NCI-H1092 treated with DMSO at 0.1 percent for 48 hours (cell line): ENCODE measurements at places on chromosomes 3 and 15.
A peak's percentile ranks its signal among the peaks of the same experiment; 100 is the strongest.

DNA sequence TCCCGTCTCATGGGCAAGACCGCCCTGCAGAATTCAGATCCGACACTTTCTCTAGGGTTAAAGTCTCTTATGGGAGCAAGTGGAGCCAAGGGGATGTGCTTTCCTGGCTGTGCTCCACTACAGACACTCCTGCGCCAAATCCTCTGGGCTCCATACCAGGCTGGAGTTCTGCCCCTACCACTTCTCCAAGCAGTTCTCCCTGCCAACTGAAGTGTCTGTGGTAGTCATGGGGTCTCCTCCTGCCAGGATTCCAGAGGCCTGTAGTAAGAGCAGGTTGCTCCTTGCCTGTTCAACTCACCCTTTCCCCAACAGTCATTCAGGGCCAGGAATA is 403.2 kb downstream of the GRM7 start:
- no peak for DNase-seq

- DNase-seq = peak; percentile 54
Measured at GRCh38 chr3:168620854-168621253, 525.1 kb upstream of the GOLIM4 start.

- DNase-seq = no peak
Measured at GRCh38 chr3:20741381-20741780, 555.4 kb upstream of the SGO1 start.

DNA sequence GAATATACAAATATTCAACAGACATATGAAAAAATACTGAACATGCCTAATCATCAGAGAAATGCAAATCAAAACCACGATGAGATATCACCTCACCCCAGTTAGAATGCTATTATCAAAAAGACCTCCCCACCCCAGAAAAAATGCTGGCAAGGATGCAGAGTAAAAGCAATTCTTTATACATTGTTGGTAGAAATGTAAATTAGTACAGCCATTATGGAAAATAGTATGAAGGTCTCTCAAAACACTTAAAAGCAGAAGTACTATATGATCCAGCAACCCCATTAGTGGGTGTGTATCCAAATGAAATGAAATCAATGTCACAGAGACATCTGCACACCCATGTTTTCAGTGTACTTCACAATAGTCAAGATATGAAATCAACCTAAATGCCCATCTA is 308.7 kb downstream of the CHST2 start:
- no peak for DNase-seq

DNA sequence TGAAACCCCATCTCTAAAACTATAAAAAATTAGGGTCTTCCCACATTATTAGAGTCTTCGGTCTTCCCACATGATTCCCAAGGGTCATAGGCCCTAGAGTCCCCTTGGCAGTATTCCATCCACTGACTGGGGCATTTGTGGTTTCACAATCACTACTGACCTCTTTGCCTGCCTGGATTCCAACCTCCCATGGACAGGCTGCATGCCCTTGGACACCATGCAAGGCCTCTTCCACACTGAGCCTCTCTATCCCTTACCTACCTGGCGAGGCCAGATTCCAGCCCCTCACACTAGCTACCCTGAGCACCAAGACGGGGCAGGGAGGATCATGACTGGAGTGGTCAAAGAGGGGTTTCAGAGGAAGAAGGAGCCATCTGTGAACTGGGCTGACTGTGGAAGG is 64.4 kb downstream of the SRGAP3 start:
- no peak for DNase-seq

GRCh38 chr3:36804295-36805055 is 40.1 kb upstream of the DCLK3 start:
- peak; percentile 1 for DNase-seq

DNA sequence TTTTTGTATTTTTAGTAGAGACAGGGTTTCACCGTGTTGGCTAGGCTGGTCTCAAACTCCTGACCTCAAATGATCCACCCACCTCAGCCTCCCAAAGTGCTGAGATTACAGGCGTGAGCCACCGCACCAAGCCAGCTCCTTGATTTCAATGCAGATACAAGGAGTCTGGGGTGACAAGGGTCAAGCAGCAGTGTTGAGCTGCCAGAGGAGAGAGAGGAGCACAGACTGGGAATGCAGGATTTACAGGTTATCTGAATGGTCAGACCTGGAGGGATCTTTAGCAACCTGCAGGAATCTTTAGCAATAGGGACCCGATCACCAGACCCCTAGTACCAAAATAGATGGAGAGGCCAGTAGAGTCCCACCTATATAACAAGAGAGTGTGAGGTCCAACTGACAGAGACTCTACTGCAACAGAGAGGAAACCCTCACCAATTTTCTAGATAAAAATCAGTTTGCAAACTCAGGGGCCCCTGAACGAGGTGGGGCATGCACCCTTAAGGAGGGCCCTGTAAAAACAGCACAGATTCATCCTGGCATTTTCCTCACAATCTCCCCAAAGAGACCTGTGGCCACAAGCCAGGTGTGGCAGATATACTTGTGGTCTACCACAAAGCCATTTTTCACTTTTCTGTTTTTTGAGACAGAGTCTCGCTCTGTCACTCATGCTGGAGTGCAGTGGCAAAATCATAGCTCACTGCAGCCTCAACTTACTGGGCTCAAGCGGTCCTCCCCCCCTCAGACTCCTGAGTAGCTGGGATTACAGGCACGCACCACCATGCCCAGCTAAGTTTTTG is 10.7 kb upstream of the SHISA5 start:
- no peak for DNase-seq

DNA sequence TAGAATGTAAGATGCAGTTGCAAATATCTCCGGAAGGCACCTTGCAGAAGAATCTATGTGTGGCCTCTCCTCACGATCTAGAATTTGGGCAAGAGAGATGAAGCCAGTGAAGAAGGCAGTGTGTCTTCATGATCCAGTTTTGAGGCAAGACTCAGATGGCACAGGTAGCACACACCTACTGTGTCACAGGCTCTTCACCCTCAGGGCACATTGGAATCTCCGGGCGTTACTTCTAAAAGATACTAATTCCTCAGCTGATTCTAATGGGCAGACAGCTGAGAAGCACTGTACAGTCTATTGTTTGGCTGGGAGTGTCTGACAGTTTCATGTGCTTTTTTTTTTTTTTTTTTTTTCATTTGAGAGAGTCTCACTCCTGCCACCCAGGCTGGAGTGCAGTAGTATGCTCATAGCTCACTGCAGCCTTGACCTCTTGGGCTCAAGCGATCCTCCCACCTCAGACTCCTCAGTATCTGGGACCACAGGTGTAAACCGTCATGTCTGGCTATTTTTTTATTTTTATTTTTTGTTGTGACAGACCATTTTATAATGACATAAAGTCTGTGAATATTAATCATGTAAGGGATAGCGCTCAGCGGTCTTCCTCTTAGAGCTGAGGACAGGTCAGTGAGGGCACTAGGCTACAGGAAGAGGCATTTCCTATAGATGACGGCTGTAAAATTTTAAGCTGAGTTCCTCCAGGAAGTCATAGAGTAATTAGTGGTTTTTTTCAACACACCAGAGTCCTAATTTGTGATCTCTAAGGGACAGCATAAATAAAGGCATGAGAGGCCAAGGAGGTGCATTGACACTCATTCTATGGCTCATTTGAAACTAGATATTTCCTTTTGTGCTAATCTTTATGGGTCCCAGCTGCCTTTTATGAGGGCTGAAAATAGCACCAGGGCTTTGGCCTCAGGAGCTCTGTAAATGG is 4.0 kb downstream of the C3orf52 start:
- DNase-seq = no peak

- DNase-seq = no peak
Measured at GRCh38 chr3:5791558-5791957, 604.1 kb downstream of the EDEM1 start.

DNA sequence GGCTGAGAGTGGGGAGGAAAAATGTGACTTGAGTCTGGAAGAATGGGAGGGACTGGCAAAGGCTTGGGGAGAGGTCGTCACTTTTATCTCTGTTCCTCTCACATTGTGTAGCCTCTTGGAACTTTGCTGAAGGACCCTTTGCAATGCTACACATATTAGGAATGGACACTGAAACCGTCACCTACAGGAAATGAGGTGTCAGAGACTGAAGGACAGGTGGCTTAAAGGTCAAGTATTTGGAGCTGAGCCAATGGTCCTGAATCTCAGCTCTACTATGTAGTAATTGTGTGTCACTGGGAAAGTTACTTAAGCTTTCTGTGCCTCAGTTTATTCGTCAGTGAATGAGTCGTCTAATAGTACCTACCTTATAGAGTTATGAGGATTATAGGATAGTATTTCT is 14.7 kb downstream of the MCTP2 start:
- no peak for DNase-seq

DNA sequence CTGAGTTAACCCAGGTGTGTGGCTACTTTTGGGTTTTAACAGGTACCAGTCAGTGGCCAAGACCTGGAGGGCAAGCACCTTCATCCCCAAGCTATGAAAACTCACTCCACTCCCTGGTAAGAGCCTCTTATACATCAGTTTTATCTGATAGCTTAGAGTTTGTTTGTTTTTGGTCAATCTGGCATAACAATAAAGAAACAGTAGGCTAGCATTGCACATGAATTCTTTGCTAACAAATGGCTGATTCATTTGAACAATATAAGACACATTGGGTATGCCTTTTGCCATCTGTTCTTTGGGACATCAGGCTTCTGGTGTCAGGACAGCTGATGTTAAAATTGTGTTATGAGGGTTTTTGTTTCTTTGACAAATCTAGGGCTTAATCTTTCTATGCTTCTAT is 125.0 kb upstream of the CGNL1 start:
- DNase-seq = no peak

DNA sequence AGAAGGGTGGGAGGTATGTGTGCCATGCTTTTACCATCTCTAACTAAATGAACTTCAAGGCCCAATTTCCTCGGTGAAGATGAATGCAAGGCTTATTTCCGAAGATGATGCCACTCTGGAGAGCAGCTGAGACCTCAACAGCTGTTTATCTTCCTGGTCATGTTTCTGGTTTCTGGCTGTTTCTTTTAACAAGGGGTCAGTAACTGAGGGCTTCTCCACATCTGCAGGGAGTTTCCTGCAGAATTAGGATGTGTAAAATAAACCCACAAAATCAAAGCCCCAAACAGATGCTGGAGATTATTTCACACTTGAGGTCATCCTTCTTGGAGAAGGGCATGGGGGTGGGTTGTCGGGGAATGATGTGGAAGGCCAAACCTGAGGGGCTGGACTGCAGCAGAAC is 220.3 kb downstream of the THSD4 start:
- DNase-seq = no peak

- no peak for DNase-seq
Measured at GRCh38 chr15:57521503-57521902, 70.2 kb upstream of the MYZAP start.

DNA sequence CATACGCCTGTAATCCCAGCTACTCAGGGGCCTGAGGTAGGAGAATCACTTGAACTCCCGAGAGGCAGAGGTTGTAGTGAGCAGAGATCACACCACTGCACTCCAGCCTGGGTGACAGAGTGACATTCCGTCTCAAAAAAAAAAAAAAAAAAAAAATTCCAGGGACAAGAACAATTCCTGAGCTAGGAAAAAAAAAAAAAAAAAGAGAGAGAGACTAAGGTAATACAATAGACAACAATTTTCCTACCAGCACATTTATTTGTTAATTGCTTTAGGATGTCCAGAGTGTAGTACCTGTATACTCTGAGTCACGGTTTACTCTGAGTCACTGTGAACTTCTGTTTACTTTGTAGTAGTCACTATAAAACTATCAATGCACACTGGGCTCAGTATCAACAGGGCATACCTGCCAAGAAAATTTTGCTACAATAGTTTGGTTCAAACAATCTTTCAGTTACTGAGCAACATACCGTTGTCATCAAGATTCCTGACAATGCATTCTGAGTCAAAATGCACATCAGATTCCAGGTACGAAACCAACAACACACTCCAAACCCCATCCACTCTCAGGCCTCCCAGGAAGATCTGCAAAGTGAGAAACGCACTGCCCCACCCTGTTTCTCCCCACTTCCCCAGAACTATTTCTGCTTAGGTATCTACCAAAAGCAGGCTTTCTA is 28.3 kb downstream of the IGF2BP2 start:
- DNase-seq = no peak

DNA sequence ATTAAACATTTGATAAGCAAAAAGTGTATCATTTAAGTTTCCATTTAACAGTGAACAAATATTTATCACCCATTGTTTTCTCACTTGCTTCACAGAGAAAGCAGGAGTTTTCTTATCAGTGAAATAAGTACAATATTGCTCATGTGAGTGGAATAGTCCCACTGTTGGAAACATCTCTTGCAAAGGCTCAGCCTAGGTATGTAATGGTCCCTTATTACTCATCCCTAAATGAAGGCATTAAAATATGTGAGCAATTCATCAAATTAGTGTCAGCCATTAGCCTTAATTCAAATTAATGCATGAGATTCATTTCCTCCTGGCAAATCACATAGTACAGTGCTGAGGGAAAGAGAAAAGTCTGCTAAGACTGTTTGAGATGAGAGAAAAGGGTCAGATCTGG is 9.6 kb upstream of the FMN1 start:
- no peak for DNase-seq

- no peak for DNase-seq
Measured at GRCh38 chr3:108713009-108713516, 44.1 kb downstream of the RETNLB start.
